ENCODE measurements at places on chromosomes 7 and 10. TPM values are rescaled to one million over a fixed set of nuclear protein-coding genes. Genes with fewer than 3 reads are reported as not detected.

DNA sequence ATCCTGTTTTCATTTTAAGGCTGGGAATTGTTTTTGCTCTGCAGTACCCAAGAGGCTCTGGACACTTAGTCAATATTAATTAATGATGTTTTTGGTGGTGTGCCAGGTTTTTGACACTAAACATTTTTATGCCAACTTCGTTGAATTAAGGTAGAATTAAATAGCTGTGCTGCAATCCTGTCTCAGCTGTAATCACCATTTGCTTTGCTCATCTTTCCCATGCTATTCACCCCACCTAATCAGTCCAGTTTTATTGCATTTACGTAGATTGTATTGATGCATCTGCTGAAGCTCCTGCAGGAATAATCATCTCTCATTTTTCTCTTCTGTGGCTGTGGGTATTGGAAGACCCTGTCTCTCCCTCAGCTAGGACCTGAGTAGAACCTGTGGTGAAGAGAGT lies 52.6 kb upstream of the TRUB1 start:
- DNase-seq, result no peak

GRCh38 chr7:17183630-17184328 lies 114.7 kb upstream of the AHR start:
- DNase-seq, result no peak

DNA sequence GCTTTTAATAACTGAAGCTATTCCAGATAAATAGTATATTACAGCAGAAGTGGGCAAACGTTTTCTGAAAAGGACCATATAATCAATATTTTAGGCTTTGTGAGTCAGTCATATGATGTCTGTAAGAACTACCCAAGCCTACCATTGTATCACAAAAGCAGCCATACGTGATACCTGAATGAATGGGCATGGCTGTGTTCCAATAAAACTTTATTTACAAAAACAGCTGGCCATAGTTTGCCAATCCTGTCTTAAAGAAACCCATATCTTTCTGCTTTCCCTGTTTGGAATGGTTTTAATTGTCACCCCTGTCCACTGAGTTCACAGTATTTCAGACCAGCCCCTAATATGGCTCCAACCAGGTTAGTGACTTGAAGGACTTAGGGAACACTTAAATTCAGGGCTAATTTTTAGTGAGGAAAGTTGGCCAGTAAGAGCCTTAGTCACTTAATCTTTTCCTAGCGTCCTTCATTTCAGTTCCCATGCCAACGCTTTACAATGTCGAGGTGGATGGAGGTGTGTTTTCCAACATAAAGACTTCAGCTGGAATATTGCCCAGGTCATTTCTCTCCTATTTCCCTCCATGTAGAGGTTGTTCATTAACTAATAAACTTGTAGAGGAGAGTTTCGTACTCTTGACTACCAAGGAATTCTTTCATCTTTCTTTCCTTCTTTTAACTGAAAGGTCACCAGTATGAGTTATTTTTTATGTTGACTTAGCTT lies 184.5 kb downstream of the TRIL start:
- peak; percentile 57 for DNase-seq

- no peak for DNase-seq
Observed at GRCh38 chr10:5694573-5694972, 9.9 kb downstream of the TASOR2 start.

- no peak for DNase-seq
Observed at GRCh38 chr10:57482259-57482658, 785.4 kb downstream of the IPMK start.

DNA sequence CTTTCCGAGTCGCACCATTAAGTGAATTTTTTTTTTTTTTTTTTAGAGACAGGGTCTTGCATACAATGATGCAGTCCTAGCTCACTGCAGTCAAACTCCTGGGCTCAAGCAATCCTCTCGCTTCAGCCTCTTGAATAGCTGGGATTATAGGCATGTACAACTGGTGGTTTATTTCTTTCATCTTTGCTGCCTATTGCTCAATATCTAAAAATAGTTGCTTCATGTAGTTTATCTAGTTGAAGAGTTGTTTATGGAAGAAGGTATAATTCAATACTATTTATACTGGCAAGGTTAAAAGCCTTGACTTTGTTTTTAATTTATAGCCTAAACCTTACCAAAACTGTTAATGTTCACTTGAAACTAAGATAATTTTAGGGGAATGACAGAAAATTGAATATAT lies 66.9 kb downstream of the SEMA3D start:
- DNase-seq, result no peak

GRCh38 chr7:92833766-92834506 lies 2.4 kb downstream of the CDK6 start:
- DNase-seq, result no peak

- peak; percentile 2 for DNase-seq
Observed at GRCh38 chr7:149714910-149715471, 58.4 kb downstream of the ZNF467 start.

DNA sequence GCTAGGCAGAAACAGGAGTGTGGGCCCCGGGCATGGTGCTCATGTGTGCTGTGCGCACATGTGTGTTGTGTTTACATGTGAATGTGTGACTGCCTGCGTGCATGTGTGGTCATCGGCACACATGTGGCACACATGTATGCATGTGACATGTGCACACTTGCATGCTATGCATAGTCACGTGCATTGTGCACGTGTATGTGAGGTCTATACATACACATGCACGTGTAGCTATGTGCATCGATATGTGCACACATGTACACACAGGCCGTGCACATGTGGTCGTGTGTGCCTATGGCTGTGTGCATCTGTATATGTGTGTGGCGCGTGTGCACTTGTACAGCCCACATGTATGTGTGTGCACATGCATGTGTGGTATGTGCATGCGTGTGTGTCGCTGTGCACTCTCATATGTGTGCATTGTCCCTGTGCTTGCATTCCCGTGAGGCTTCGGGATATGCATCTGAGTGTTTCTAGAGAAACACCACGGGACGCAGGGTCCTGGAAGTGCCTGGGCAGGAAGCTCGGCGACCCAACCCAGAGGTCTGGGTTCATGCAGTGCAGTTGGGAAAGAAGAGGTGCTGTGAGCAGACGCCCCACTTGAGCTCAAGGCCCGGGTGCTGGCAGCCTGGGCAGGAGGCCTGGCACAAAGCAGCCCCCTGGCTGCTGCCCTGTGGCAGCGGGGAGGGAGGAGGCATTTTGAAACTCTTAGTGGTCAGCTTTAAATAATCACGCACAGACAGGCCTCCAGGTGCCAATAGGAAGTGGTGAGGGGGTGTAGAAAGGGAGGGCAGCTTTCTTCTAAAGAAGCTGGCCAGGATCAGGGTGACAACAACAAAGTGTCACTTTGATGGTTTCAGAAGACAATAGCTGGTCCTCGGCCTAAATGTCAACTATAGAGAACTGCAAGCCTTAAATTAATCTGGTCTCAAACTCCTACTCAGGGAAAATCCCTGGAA lies 410.0 kb upstream of the MGMT start:
- DNase-seq, result no peak

DNA sequence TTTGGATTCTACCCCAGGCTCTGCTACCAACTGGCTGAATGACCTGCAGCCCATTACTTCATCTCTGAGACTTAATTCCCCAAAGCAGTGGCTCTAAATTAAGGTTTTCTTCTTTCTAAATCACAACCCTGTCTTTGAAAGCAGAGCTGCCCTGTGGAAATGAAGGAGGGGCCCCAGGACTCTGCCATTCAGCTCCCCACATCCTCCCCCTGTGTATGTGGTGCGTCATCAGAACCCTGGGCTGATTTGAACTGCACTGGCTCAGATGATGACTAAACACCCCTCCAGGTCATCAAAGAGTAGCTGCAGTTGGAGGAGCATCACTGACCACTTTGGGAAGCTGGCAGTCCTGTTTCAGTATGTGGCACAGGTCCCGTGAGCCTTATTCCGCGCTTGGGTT lies 46.6 kb downstream of the BPGM start:
- peak; percentile 48 for DNase-seq

- peak; percentile 38 for DNase-seq
Observed at GRCh38 chr7:47198159-47198558, 383.8 kb downstream of the TNS3 start.

DNA sequence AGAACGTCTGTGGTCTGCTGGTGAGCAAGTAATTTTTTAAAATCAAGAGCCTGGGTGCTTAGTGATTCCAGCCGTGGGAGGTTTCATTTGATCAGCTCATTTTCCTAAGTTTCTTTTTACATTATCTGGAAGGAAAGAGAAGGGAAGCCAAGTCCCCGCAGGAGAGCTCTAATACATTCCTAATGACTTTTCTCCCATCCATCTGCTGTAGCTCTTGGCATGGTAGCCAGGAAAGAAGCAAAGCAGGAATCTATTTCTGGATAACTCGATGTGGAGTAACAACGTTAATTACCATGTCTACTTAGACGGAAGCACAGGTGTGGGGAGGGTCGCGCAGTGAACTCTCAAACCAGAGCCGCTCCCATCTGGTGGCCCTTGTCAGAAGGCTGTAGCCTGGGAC lies 121.9 kb downstream of the PAXIP1 start:
- DNase-seq, result no peak

DNA sequence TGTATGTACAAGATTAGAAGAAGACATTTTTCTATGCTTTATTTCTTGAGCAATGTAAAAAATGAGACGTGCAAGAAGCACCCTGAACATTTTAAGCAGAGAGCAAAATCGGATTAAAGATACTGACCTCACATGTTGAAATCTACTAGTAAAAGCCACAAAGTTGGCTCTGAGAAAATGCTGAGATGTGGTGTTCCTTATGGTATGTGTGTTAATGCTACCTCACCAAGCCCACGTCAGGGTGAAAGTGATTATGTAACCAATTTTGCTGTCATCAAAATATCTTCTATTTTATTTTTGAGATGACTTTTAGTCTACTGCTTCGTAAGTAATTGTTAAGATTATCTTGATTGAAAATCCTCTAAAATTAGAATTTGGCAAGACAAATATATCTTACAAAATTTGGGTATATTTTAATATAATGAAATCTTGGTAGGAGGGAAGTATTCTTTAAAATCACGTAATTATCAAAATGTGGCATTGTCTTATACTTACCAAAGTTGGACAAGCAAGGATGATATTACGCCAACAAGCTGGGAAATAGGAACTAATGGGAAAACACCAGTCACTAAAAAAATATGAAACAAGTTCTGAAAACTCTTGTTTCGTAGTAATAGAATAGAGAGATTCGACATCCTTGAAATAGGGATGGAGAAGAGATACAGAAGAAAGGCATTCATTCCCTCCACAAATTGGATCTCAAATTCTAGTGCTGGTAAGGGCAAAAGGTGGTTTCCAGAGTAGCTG lies 5.8 kb downstream of the ADO start:
- DNase-seq, result no peak

DNA sequence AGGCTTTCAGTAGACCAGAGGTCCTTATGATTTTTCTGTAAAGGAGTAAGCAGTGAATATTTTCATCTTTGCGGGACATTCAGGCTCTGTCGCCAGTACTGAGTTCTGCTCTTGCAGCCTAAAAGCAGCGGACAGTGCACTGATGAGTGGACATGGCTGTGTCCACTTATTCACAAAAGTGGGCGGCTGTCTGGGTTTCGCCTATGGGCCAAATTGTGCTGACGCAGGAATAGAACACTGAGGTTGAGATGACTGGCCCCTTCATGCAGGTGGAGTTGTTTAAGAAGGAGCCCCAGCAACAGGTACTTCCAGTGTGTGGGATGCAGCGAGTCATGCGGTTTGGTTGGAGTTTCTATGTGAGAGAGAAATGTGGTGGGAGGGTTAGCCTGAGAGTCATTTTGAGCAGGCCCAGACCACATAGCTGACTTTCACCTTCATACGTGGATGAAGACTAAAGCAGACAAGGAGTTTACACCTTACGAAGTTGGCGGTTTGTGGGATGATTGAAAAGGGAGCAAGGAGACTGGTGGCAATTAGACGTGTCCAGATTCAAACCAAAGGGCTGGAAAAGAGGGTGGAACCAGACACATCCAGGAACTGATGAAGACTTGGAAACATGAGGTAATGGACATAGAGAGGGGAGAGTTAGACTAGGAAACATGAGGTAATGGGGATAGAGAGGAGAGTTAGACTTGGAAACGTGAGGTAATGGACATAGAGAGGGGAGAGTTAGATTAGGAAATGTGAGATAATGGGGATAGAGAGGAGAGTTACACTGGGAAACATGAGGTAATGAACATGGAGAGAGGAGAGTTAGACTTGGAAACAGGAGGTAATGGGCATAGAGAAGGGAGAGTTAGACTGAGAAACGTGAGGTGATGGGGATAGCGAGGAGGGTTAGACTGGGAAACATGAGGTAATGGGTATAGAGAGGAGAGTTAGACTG lies 38.2 kb downstream of the WDR37 start:
- no peak for DNase-seq

- peak; percentile 79 for DNase-seq
Observed at GRCh38 chr10:114526126-114526503, 121.8 kb upstream of the AFAP1L2 start.

DNA sequence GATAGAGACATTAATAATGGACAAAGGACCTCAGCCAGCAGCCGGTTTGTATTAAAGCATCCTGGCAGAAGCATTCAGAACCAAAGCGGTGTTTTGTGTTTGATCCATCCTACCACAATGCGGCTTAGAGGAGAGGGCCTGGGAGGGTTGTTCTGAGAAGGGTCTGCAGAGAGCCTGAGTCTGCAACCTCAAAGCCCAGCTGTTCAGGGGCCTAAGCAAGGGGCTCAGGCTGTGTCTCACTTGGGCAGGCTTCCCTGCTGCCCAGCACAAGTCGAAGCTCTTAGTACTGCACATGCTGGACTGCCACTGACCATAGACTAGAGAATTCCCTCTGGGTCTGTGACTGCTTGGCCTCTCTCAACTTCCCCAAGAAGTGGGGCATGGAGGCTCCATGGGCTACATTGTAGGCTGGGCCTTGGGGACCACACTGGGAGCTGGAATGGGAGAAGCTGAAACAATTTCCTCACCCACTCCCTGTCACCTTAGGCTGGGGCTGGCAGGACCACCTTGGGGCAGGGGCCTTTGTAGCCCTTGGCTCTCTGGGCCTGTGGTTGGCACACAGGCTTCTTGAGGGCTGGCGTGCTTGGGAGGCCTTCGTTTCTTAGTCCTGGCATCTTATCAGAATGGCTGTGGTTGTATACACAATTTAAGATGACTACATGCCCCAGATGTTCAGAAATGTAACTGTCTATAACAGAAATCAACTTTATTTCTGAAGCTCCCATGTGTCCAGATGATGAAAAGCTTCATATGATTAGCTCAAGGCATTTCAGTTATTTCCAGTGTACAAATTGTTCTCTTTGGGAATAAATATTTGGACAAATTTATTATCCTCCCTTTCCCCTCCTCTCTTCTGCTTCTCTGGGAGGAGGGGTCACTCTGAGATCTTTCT lies 44.5 kb downstream of the LRRC18 start:
- DNase-seq, result no peak

DNA sequence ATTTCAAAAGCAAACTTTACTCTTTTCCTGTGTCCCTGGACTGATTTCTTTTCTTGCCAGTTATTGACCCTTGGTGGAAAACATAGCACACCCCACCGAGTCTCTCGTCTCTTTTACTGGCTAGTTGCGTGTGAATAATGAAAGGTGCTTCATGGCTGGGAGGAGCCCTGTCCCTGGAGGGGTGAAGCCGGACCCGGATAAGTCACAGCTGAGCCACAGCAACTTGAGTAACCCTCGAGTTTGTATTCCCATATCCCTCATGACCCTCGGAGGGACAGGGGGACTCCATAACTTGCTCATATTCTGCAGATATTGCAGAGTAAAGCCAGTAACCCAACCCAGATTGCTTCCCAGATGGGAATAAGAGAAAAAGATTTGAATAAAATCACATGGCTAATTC lies 147.5 kb upstream of the FRMD4A start:
- no peak for DNase-seq

CYP3A7 gene
- total RNA-seq, result not detected

ABCB1 gene
- 60.6 TPM for total RNA-seq

ATP6V1F gene
- total RNA-seq, result 145 TPM

KCNIP2 gene
- not detected for total RNA-seq

ZNF736 gene
- total RNA-seq, result 33.0 TPM

LOXL4 gene
- total RNA-seq, result 20.1 TPM

GIMAP2 gene
- total RNA-seq, result 0.85 TPM

PON1 gene
- not detected for total RNA-seq

HOXA4 gene
- 0.17 TPM for total RNA-seq

ACSM6 gene
- 0.10 TPM for total RNA-seq
